ENCODE measurements at places on chromosomes 11 and 22.

GRCh38 chr22:40436505-40437431 lies 66.4 kb downstream of the SGSM3 start:
- DNase-seq, result peak; percentile 52

- DNase-seq, result no peak
Observed at GRCh38 chr22:39290724-39291161, 28.7 kb downstream of the RPL3 start.

- DNase-seq, result no peak
Observed at GRCh38 chr11:76263166-76263565, 56.9 kb upstream of the WNT11 start.

DNA sequence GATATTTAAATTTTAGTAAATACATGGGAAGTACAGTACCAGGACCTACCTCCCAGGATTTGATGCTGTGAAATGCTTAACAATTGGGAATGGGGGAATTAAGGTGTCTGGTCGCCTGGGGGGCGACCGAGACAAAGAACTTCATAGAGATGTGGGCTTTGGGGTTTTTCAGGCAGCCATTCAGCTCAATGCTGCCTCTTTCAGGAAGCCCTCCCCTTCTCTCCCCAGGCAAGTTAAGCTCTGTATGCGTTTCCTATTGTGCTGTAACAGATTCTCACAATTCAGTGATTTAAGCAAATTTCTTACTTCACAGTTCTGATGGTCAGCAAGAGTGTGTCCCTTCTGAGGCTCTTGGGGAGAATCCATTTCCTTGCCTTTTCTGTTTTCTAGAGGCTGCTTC lies 53.8 kb downstream of the KIAA1671 start:
- no peak for DNase-seq

GRCh38 chr11:75743711-75744563 lies 24.6 kb upstream of the DGAT2 start:
- DNase-seq, result no peak

- no peak for DNase-seq
Observed at GRCh38 chr11:37666960-37667359, 1068.9 kb upstream of the RAG2 start.

DNA sequence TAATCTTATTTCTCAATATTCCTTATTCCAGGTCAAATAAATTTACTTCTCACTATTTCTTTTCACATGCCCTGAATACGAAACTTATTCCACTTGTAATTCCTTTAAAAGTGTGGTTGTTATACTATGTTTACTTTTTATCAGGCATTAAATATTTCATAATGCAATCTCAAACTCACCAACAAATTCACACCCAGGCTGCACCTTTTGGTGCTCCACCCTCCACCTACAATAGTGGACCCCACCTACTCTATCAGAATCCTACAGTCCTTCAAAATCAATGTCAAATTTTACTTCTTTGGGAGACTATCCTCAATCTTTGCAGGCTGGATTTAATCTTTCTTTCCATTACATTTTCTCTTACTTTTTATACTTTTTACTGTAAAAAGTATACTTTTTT lies 65.9 kb upstream of the MTMR2 start:
- no peak for DNase-seq

DNA sequence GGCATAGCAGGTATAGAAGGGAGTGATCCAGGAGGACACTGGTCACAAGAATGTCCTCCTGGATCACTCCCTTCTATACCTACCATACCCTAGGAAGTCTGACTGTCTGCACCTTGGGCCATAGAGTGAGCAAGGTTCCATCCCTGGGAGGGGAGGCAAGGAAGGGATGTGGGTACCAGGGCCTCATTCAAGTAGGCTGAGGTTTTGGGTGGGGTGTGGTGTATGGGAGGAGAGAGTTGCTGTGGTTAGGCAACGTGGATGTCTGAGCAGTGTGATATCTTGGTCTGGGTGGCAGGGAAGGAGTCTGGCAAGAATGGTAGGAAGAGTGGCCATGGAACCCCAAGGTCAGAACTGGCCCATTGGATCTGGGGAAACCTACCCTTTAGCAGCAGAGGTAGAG lies 13.2 kb downstream of the PPFIBP2 start:
- DNase-seq, result no peak

GRCh38 chr11:128878455-128878854 lies 11.4 kb upstream of the KCNJ1 start:
- no peak for DNase-seq

GRCh38 chr11:72821221-72821919 lies 7.2 kb downstream of the ATG16L2 start:
- no peak for DNase-seq

DNA sequence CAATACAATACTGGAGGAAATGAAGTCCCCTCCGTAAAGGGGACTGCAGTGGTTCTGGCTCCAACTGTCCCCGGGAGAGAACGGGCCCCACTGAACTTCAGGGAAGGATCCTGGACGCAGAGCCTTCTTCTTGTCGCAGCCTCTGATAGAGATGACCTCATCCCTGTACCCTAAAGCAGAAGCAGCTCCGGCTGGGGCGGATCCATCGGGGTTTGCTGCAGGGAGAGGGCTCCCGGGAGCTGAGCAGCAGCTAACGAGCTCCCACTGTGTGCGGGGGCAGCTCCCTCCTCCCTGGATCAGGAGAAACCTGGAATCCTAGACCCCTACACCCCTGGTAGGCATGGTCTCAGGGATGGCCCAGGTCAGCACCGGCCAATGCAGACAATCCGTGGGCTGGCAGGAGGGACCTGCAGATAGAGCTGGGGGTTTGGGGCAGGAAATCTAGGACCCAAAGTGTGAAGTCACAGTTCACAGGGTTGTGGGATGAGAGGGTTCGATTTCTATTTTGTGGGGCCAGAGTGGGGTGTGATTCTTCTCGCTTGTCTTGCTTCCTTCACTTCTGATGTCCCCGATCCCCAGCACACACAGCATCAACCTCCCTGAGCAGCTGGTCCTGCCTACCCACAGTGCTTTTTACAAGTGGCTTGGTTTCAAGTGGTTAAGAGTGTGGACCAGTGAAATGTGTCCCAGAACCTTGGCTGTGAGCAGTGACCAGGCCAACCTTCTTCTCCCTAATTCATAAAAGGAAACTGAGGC lies 12.9 kb downstream of the KIAA0930 start:
- no peak for DNase-seq

- DNase-seq, result no peak
Observed at GRCh38 chr11:124193221-124194010, 10.3 kb downstream of the OR10D3 start.

GRCh38 chr11:7577291-7578190 lies 63.7 kb downstream of the PPFIBP2 start:
- DNase-seq, result no peak

DNA sequence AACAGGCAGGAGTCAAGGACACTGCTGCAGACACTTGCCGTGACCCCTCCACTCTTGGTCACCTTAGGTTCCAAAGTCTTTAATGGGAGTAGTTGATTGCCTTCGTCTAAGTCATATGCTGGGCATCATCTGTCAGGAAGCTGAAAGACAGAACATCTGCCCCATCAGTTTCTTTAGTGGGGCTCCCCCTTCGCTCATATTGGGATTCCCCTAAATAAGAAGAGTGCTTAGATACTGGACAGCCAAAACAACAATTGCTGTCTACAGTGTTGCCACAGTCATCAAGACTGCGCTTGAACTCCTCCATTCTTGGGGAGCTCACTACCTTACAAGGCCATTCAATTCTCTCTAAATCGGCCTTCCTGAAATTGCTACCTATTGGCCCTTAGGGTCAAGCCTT lies 58.5 kb downstream of the UBASH3B start:
- no peak for DNase-seq

DNA sequence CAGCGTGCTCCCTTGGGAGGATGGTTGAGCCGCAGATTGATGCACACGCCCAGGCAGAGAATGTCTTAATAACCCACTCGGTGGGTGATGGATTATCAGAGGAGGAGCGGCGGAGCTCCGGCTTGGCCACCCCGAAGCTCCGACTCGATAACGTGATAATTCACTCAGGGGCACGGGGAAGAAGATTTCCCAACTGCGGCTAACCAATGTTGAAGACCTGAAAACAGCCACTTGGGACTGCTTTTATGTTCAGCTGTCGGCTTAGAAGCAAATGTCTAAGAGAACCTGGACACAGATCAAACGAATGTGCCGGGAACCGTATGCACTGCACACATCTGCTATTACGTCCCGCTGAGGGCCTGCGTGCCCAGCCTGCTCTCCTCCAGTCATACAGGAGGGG lies 206.8 kb upstream of the CADM1 start:
- no peak for DNase-seq

- no peak for DNase-seq
Observed at GRCh38 chr11:74203966-74204365, 32.9 kb downstream of the PPME1 start.

GRCh38 chr11:67300756-67301312 lies 2.5 kb upstream of the SSH3 start:
- DNase-seq, result no peak

DNA sequence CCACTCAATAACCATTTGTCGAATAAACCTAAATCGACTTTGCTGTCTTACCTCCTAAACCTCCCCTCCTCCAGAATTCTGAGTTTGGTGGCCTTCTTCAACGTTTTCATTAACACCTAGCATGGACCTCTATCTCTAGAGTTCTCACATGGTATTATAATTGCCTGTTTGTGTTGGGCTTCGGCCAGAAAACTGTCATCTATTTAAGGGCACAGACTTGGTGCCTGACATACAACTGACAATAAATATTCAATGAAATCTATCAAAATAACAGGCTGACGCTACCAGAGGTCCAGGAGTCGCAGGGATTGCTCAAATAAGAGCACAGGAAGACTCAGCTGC lies 687 bp downstream of the ALKBH8 start:
- no peak for DNase-seq

- DNase-seq, result no peak
Observed at GRCh38 chr11:126192361-126192760, 19.1 kb downstream of the RPUSD4 start.

GRCh38 chr22:34019190-34019845 lies 99.0 kb upstream of the LARGE1 start:
- no peak for DNase-seq

DNA sequence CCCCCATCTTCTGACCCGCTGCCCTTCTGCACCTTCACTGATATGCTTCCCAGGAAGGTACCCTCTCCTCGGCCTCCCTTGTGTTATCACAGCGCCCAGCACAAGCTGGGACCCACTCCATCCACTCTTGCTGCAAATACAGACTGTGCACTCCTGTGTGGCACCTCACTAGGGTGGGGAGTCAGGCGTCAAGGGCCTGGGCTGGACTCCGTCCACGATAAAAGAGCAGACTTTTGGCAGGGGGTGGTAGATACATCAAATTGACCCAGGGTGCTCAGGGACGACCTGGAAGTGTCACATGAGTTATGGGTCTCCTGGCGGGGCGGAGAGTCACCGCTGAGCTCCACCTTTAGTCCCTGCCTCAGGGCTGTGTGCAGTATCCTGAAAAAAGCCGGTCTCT lies 908 bp downstream of the TRPM5 start:
- DNase-seq, result peak; percentile 18

DNA sequence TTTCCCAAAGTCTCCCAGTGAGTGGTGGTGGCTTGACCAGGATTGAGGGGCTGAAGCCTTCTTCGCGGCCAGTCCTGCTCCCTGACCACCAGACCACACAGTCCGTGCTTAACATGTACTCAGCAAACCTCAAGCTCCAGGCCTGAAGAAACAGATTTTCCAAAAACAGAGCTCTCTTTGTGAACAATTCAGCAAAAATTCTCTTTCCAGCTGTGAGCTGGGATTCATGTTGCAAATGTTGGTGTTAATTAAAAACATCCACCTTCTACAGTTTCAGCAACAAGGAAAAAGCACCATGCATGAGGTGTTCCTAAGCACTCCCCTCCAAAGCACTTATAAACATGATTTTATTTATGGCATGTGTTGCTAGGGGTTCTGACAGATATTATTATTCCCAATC lies 129.5 kb downstream of the ETS1 start:
- DNase-seq, result no peak

DNA sequence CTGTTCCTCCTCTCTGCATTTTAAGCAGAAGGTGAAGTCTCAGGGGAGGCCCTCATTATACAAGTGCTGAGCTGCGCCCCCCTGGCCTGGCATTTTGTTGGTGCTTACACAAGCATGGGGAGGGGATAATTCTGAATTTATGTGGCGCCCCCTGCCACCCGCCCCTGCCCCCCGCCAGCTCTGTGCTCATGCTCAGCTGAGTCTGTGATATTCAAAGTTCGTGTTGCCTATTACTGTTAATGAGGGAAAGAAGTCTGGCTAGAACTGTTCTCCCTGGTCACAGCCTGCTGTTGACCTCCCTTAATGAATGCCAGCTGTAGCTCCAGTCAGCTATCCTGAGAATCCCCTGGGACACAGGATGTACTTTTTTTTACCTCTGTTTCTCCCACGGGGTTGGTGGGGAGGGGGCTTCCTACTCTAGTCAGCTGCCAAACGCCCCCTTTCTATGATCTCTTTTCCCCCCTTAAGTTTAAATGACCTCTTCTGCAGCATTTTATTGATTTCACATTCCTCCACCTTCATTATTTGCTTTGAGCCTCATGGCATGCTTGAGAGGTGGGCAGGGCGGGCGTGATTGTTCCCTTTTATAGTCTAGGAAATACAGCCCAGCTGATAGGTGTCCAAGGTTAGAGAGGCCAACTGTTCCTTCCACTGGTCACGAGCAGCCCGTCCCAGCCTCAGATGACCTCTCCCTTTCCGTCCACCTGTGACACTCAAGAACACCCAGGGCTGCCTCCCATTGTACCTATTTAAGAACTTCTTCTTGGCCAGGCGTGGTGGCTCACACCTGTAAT lies 12.2 kb downstream of the USP2 start:
- no peak for DNase-seq

DNA sequence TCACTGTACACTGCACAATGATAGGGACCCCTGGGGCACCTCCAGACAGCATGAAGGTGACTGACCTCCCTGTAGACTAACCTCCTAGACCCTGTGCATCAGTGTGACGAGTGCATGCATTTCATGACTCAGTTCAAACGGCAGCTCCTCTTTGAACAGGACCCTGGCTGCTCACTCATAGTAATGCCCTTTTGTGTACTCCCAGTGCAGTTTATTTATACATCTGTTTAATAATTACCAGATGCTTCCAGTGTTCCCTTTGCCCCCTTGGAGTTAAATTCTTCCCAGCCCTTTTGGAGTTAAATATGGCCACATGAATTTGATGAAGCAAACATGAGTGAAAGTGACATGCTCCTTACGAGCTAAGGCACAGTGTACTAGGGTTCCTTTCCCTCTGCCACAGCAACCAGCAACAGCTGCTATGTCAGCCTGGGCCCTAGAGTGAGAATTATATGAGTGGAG lies 72.4 kb downstream of the PANX1 start:
- DNase-seq, result no peak

DNA sequence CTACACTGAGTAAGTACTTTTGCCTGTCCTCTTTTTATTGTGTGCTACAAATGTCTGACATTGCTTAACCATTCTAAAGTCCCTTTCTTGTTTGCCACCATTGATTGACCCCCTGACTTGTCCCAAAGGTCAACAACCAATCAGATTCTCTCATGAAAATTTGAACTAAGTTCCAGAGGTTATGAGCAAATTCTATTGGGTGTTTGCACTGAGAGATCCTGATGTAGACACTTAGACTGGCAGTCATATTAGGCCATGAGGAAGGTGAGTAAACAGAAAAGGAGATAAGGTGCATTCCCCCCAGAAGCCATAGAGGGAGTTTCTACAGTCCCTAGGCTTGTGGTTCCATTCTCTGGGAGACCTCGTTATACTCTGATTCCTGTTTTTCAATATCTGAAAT lies 101.3 kb upstream of the E2F8 start:
- no peak for DNase-seq

- peak; percentile 53 for DNase-seq
Observed at GRCh38 chr11:36744375-36745168, 146.5 kb upstream of the RAG2 start.

- DNase-seq, result no peak
Observed at GRCh38 chr22:47340851-47341436, 578.5 kb downstream of the TBC1D22A start.

GRCh38 chr11:90556606-90557005 lies 333.8 kb upstream of the CHORDC1 start:
- no peak for DNase-seq
